ENCODE measurements at places on chromosomes 7 and 10. TPM values are rescaled to one million over a fixed set of nuclear protein-coding genes. Genes with fewer than 3 reads are reported as not detected.

The PPA1 gene
- 137 TPM for total RNA-seq

The GNAI1 gene
- total RNA-seq, result 77.9 TPM

The SLC16A12 gene
- total RNA-seq, result 2.4 TPM

The GRM3 gene
- total RNA-seq, result 74.5 TPM

The DRGX gene
- not detected for total RNA-seq

The ZNF365 gene
- total RNA-seq, result 5.5 TPM

The FASTK gene
- 26.5 TPM for total RNA-seq

The VIPR2 gene
- 7.3 TPM for total RNA-seq

GRCh38 chr10:47059606-47060311 is 148.5 kb downstream of the PTPN20 start:
- DNase-seq, result no peak

GRCh38 chr10:89171996-89172395 is 35.1 kb downstream of the CH25H start:
- no peak for DNase-seq

DNA sequence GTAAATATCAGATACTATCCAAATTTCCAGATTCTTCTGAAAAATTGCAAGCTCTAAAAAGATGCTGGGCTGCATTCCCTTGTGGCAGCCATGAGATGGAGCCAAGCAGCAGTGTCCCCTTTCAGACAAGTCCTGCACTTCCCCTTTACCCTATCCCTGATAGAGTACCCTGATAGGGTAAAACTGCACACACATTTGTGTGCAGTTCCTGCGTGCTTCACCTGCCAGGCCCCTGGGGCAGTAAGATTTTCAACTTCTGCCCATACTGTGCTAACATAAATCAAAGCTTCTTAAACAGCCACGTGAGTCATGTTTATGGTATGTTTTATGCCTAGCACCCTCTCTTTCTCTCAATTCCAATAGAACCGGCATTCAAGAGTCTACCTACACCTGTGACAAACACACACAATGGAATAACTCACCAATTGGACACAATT is 52.2 kb downstream of the IFIT5 start:
- DNase-seq, result no peak

DNA sequence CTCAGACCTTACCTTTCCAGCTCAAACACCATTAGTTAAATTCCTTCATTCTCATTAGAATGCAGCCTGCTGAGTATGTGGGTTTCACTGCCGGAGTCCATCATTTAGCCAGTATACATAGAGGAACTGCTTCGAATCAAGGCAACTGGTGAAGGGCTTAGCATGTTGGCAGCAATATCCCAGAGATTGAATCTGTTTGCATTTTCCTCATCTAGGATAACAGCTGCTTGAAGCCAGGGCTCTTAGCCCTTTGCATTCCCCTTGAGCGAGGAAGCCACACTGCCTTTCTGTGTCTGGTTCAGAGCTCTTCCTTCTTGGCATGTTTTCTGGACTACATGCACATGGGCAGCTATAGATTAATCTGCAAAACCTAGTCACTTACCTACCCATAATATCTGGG is 14.7 kb downstream of the NODAL start:
- no peak for DNase-seq

- no peak for DNase-seq
Measured at GRCh38 chr10:78609976-78610375, 458.8 kb upstream of the ZMIZ1 start.

DNA sequence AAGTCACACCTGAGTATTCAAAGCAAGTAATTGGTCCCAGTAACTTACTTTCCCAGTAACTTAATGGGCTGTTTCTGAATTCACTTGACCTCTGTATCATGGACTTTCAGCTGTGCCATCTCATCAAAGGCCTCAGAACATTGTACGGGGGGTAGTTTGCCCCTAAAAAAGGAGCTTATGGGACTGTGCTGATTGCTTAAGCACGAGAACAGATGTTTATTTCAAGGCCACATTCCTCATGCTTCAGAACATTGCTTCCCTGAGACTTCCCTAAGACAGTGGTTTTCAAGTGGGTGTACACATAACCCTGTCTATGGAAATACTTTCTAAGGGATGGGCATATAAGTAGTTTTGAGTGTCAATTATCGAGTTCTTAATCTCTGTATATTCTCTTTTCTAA is 26.8 kb downstream of the CALCR start:
- DNase-seq, result no peak

DNA sequence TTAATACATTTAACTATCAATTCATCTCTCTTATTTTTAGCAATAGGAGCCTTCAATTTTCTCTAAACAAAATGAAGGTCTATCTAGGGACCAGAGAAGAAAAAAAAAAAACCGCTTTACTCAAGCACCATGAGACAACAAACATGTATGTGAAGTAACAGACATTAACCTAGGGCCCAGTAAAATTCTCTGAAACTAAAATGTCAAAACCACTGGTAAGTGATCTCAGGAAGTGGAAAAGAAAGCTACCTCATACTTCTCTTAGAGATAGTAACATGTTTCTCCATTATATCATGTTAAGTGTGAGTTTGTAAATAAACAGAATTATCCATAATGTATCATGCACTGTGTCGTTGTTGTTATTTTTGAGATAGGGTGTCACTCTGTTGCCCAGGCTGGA is 35.4 kb upstream of the PTER start:
- no peak for DNase-seq

DNA sequence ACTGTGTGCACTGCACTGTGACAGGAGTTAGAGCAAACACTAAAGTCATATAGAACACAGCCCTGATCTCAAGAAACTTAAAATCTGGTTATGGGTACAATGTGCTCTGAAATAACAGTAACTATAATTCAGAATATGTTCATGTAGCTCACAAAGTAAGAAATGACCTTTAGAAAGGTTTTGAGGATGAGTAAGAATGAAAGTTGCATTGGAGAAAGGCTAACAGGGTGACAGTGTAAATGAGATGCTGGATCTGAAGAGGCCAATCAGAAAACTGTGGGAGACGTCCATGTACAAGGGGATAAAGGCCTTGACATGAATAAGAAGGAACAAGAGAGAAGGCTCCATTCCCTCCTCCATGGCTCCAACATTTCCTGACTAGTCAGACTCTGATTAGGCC is 124.7 kb downstream of the GRM3 start:
- no peak for DNase-seq

DNA sequence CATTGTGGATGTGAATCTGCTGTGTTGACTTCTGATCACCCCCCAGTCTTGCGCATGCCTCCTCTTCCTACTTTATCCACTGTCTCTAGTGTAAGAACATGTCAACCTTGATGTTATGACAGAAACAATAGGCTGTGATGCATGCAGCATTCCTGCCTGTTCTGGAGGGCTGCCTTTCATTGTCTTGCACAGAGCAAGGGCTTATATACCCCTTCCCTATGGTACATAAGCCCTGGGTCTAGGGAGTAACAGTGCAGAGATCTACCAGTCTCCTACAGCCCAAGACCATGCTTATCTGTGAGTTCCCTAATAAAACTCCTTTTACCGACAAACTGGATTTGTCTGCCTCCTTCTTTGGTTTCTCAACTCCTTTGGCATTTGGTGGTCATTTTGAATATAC is 177.0 kb upstream of the STK17A start:
- DNase-seq, result no peak

DNA sequence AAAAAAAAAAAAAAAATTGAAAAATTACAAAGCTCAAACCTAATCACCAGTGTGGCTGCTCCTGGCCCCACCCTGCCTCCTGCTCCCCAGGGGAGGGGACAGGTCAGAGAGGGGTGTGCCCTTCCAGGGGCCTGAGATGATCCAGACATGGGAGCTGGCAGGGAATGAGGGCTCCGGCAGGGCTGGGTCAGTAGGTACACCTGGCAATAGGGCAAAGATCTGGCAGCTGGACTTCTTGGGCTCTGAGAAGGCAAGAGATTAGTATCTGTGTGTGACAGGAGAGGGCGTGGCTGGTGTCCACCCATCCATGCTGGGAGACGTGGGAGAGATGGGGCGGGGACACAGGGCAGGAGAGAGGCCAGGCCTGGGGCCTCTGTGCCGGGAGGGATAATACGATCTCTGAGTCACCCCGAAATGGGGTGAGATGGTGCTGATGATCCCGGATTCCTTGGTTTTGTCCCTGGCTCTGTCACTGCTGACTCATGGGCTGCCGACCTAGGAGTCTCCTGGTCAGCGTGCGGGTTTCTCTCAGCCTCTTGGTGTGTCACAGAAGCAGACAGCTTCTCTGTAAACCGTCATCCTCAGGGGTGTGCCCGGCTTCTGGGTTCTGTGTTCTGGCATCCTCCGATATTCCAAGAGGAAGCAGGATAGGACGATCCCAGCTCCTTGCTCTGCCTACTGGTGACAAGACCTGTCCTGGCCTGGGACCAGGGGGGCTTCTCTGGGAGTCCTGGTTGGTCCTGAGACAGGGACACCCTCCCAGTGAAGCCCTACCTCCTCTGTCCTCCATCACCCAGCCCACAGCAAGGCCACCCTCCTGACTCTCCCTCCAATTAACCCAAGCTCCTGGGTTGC is 8.2 kb upstream of the CLDN4 start:
- DNase-seq, result peak; percentile 31

DNA sequence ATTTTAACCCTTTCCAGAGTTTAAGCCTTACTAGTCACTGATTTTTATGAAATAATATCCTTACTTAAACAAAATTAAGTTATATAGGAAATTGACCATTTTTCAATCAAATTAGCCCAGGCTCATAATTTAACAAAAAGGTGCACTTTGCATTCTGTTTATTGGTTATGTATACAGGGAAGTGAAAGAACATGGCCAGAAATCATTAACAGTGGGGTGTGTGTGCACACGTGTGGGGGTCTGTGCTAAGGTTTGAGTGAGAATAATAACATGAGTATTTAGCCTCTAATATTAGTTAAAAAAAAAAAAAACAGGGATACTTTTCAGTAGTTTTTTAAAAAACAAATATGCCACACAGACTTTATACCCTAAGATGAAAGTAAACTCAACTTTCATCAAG is 510.5 kb upstream of the PFKP start:
- no peak for DNase-seq

DNA sequence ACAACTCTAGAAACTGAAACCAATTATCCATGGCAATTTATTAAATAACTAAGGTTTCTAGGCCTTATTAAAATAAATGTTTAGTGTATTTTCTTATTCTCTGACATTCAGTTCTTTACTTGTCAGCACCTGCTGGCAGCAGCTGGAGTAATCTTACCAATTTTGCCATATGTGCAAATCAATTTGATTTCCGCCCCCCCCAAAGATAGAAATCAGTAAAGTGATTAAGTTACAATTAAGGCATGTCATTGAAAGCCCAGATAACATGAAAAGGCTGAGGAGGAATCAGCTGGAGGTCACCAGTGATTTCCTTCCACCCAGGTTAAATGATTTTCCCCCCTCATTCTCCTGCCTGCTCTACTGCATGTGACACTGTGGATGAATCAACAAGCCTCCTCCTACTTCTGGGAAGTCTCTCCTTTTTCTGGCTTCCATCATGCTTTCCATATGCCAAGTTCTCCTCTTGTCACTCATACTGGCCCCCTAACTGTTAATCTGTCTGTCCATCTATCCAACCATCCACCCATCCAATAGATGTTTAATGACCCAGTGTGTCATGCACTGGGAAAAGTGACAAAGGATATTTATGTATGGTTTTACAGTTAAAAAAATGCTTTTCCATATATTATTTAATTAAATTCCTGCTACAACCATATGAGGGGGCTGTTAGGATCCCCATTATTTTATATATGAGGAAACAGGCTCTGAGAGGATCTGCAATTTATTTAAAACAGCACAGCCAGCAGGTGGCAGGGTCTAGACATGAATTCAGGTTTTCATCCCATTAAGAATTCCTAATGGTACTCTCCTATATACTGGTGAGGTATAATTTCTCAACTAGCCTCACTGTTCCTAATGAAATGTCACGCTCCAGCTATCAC is 116.5 kb downstream of the ATXN7L1 start:
- DNase-seq, result peak; percentile 56

- no peak for DNase-seq
Measured at GRCh38 chr10:128859738-128860386, 607.2 kb upstream of the MGMT start.

GRCh38 chr7:134420424-134421125 is 38.3 kb downstream of the AKR1B1 start:
- peak; percentile 75 for DNase-seq

Measured in cerebellum (tissue), 4 donors.